ENCODE measurements at places on chromosomes 2 and 18. TPM values are rescaled to one million over a fixed set of nuclear protein-coding genes. Genes with fewer than 3 reads are reported as not detected.

Gene NAT8
- not detected for total RNA-seq

GRCh38 chr2:60445684-60446179 lies 107.7 kb downstream of the BCL11A start:
- no peak overlapping the region for H3K4me3 ChIP-seq
- DNase-seq: peak; percentile 32
- peaks cover 6% of the 10 kb centered on the region for H3K36me3 ChIP-seq
- no peaks in the 10 kb centered on the region for H3K4me1 ChIP-seq

GRCh38 chr2:64639691-64640090 lies 14.0 kb downstream of the SERTAD2 start:
- no peaks in the 10 kb centered on the region for H3K27me3 ChIP-seq
- DNase-seq: no peak
- H3K27ac ChIP-seq: peak overlapping the region; percentile 71
- H3K36me3 ChIP-seq: peaks cover 24% of the 10 kb centered on the region

GRCh38 chr2:118059919-118060478 lies 28.3 kb upstream of the INSIG2 start:
- no peaks in the 10 kb centered on the region for H3K27me3 ChIP-seq
- DNase-seq: no peak
- peaks cover 6% of the 10 kb centered on the region for H3K4me1 ChIP-seq
- H3K27ac ChIP-seq: no peak overlapping the region
- H3K4me3 ChIP-seq: no peak overlapping the region

Gene WDSUB1
- total RNA-seq: 7.3 TPM

GRCh38 chr2:197707316-197708213 lies 2.4 kb downstream of the MARS2 start:
- DNase-seq: peak; percentile 64
- H3K27ac ChIP-seq: peak overlapping the region; percentile 54
- peaks cover 26% of the 10 kb centered on the region for H3K4me1 ChIP-seq
- peak overlapping the region; percentile 92 for H3K4me3 ChIP-seq
- H3K36me3 ChIP-seq: peaks cover 5% of the 10 kb centered on the region

Gene LMAN2L
- total RNA-seq: 6.5 TPM

Gene MIB1
- total RNA-seq: 40.5 TPM

Gene NEUROD1
- total RNA-seq: not detected

DNA sequence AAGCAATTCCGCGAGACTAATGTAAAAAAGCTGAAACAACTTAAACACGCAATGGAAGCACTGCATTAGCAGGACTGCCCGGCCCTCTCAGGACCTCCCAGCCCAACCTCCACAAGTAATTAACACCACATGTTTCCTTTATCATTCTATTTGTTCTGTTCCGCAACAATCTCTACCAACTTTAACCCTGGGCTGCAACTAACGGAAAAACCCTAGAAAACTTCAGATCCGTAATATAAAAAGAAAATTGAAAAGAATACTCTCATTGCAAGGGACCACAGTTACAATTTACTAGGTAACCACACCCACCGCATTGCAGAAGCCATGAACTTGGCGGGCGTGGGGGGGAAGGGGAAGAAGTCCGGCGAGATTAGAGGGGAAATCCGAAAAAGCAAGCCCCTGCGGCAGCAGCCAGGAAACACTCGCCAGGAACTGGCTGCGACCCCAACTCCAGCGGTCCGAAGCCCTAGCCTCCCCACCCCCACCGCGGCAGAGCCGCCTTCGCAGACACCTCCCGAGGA lies 1.2 kb downstream of the EPB41L3 start:
- no peak for DNase-seq
- H3K4me1 ChIP-seq: no peaks in the 10 kb centered on the region
- H3K27me3 ChIP-seq: peaks cover 11% of the 10 kb centered on the region
- H3K36me3 ChIP-seq: no peaks in the 10 kb centered on the region
- H3K27ac ChIP-seq: no peak overlapping the region

Measured in MCF 10A (cell line).